T-helper 1 cell (primary cell): ENCODE measurements at places on chromosomes 3 and 15.

GRCh38 chr3:13822042-13822441, 57.8 kb downstream of the WNT7A start:
- no peak for DNase-seq

DNA sequence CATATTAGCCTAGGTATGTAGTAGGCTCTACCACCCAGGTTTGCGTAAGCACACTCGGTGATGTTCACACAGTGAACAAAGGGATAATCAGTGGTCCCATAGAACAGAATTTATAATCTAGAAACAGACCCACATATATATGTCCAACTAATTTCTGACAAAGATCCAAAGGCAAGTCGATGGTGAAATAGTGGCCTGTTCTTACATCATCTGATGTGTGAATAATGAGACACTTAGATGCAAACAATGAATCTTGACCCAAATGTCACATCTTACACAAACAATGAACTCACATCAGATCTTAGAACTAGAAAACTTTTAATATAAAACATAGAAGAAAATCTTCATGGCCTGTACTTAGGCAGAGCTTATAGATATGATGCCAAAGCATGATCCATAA, 17.6 kb upstream of the TM2D3 start:
- no peak for DNase-seq

DNA sequence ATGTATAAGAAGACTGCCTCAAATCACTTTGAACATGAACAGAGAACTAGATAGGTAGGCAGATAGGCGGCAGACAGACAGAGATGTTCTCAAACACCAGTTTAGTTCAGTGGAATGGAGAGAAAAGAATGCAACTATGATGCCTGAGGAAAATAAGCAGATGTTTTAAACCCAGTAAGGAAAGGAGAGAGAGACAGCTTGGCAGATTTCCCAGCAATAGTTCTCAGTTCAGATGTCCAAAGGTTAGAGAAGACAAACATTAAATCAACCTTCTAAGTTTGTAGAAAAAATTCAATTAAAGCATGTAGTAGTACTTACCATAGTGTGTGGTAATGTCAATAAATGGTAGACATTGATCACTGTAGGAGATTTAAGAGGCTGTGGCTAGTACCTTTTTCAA, 209.6 kb upstream of the PFN2 start:
- DNase-seq = no peak

DNA sequence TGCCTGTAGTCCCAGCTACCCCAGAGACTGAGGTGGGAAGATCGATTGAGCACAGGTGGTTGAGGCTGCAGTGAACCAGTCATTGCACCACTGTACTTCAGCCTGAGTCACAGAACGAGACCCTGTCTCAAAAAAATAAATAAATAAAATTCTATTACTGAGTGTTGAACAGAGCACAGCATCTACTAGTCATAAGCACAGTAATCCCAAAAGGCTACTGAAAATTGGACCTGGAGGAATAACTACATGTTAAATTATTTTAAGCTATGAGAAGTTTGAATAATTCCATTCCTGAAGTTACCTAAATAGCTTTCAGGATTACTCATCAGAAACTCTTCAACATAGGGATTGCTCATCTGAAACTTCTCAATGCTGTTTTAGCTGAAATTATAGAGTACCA, 43.4 kb downstream of the ARMC8 start:
- no peak for DNase-seq

DNA sequence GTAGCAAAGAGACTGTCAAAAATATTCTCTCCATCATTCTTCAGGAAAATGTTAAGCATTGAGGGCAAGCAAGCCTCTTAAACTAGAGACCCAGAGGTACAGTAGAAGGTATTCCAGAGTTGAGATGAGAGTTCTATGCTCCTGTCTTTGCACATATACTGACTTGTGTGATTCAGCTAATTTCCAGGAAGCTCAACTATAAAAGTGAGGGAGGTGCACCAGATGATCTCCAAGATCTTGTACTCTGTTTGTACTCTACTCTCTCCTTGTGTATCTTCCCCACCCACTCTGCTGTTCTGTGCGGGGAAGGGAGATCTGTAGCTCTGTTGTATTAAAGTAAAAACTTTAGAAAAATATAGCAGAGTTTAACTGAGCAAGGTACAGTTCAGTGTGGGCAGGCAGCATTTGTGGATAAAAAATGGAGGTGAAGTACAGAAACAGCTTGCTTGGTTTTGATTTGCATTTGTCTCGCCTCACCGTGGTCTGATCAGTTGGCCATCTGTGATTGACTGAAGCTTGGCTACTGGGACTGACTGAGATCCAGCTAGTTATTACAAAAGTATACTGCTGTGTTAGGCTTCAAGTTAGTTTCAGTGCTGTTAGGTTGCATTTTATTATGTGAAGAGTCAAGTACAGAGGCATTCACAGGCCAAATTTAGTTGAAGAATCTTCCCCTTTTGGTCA, 463.1 kb upstream of the GOLIM4 start:
- no peak for DNase-seq
